ENCODE measurements at places on chromosomes 12 and 14.

DNA sequence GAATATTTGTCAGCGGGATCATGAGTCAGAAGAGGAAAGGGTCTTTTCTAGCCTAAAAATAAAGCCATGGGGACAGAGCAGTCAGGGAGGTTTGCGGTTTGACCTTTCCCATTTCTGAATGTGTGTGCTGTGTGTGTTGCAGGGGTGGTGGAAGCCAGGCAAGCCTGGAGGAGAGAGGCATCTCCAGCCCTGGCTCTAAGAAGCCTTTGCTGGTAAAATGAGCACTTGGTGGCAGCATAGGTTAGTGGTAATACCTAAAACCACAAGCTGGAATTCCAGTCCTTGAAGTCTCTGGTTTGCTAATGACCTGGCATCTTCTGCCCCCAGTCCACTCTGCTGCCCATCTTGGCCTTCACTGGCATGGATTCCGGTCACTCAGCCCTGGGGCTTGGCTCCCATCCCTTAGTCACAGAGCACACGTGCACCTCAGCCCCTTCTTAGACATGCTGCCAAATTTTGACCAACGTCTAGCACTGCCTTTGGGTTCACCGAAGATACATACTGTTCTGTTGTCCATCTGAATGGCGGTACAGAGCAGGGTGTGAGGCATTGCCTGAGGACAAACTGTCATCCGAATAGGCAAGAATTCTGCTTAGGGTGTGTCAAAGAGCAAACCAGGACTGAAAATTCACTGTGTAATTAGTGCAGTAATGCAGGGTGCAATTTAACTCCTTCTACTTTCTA lies 52.7 kb downstream of the KCNA5 start:
- peak; percentile 23 for DNase-seq

GRCh38 chr14:46488374-46488773 lies 163.2 kb downstream of the RPL10L start:
- no peak for DNase-seq

GRCh38 chr14:98937021-98937420 lies 335.0 kb downstream of the BCL11B start:
- DNase-seq, result no peak

DNA sequence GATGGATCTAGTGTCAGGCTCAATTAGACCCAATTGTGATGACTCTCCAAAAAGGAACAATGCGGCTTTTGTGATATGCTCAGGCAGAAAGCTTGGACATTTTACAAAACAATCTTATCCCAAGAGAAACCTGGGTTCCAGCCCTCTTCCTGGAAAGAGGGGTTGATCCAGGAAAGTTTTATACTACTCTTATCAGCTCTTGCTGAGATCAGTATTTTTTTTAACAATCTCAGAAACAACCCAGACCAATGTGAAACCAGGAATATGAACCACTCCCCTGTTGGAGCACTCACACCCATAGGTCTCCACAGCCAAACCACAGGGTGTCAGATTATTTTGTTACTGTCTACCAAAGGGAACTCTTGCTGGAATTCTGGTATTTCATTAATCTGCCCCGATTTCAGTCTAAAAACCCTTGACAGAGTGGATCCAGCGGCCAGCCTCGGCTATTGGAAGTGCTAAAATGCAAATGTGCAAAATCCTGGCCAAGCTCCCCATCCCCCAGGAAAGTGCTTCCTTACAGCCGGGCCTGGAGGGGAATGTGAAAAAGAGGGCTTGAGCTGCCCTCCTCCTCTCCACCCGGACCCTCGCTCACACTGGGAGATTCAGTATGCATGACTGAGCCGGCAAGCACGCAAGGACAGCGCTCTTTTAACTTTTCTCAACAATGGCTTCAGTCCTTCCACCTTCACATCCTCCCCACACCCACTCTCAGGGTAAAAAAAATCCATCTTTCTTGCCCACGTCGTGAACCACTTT lies 4.0 kb downstream of the FBXL14 start:
- DNase-seq, result no peak

- no peak for DNase-seq
These were observed 9.3 kb upstream of the TAS2R46 start for GRCh38 chr12:11071414-11071813.

DNA sequence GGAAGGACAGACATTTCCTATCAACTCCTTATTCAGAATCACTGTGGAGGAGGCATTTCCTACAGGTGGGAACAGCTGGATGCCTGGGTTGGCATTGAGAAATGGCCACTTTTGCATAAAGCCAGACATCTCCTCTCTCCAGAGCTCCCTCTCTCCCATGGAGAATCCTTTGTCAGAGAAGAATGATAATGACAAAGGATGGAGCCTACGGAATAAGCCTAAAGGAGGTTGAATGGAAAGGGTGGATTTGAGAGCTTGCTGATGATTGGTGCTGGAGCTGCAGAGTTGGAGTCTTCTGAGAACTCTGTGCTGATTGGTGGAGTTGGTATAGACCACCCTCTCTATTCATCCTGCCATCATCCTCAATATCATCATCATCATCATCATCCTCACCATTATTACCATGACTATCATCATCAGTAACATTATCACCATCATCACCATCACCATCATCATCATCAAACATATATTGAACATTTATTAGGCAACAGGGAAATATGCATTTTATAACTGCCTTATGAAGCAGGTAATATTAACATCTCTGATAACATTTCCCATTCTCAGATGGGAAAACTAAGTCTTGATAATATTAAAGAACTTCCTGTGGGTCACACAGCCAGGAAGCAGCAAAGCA lies 89.2 kb upstream of the HSPB8 start:
- no peak for DNase-seq

GRCh38 chr12:104414581-104415341 lies 42.0 kb upstream of the CHST11 start:
- DNase-seq, result no peak

DNA sequence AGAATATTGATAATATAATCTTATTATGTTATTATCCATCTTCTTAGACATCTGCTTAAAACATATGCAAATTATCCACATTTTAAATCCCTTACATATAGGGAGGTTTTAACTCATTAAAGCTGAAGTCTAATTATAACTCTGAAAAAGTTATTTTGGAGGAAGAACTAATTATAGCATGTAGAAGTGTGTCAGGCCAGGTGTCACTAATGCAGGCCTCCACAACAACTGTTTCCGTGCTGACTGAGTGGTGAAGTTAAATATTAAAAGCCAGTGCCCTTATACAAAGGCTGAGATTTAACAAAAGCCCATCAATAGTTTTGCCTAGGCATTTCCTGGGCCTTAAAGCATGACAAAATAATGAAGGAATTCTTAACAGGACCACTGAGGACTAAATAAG lies 157.4 kb downstream of the LRRK2 start:
- DNase-seq, result no peak

DNA sequence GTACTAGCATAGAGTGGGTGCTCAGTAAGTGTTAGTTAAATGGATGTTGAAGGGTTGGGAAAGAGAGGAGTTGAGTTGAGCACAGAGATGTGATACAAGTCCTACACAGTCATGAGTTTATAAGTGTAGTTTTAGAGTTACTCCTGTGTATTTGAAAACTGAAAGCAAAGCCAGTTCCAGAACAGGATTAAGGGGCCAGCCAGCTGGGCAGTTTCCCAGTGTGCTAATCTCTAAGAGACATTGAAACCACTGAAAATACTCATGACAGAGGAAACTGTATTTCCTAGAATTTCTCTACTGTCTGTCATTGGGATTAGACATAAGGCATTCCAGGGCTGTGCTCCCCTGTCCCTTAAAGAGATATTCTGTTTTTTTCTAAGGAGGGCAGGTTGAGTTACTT lies 101.0 kb downstream of the DERA start:
- no peak for DNase-seq

DNA sequence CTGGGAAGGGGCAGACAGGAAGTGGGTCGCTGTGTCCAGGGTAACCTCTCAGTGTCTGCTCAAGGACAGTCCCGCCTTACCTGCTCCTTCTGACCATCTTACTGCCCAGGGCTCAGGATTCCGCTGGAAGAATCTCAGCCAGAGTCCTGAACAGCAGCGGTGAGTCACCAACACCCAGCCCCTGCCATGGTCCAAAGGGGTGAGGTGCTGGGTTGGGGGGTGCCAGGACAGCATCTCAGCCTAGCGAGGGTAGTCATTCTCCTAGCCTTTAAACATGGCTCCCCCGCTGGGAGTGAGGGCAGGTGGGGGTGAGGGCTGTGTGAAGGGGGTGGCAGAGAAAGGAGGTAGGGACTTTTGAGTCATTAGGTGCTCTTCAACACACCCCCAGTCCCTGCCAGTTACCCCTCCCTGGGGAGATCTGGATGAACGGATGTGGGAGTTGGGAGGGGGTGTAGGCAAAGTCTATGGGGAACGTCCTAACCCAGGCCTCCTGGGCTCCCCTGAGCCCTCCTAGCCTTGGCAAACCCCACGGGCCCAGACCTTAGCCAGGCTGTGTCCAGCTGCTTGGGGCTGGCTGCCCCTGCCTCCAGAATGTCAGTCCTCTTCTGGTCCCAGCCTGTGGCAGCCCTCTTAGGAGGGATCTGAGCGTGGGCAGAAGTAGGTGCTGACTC lies 2.5 kb downstream of the TAMALIN start:
- DNase-seq, result no peak

DNA sequence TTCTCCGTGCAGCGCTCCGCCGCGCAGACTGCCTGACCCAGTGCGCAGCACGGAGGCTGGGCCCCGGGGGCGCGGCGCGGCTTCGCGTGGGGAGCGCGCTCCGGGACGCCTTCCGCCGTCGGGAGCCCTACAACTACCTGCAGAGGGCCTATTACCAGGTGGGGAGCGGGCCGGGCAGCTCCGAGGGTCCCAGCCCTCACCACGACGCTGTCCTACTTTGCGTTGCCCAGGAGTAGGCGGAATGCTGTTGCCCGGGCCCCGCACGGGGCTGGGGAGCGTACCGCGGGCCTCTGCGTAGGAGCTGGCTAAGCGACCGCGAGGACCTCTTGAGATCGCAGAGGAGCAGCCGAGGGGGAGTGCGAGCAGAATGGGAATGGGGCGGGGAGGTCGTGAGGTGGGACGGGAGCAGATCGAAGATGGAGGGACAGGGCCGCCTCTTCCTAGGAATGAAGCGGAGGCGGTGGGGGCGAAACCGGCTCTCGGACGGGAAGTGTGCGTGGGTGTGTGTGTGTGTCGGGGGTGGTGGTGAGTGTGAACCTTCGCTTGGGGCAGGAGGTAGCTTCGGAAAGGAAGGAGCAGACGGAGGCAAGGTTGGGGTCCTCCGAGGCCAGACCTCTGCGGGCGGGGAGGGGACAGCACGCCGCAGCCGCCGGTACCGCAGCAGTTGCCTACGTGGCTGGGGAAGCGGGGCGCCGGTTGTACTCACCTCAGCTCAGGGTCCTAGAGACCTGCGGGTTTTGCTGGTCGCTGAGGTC lies 751 bp downstream of the P3H3 start:
- no peak for DNase-seq

DNA sequence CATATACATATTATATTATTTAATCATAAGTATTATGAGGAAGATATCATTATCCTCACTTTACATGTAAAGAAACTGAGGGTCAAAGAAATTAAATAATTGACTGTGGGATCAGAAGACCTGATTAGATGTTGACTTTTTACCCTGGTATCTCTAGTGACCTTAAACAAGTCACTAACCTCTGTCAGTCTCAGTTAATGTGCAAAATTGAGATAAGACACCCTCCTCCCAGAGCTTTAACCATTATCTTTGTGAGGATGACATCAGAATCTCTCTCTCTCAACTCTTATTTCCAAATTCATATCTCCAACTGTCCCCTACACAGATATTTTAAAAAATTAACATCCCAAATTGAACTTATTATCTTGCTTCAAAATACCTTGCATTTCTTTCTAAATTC lies 177.8 kb downstream of the KLHL28 start:
- no peak for DNase-seq

GRCh38 chr14:100950024-100950423 lies 46.5 kb upstream of the RTL1 start:
- DNase-seq, result no peak

- no peak for DNase-seq
These were observed 46.6 kb upstream of the ESRRB start for GRCh38 chr14:76329154-76329928.

GRCh38 chr12:111150921-111151840 lies 217.7 kb downstream of the PHETA1 start:
- no peak for DNase-seq

Measured in SW 1271 (cell line).